NCI-H1105 (cell line): ENCODE measurements at places on chromosomes 5 and 9.

- DNase-seq: no peak
Observed at GRCh38 chr5:80140496-80140895, 105.3 kb downstream of the THBS4 start.

DNA sequence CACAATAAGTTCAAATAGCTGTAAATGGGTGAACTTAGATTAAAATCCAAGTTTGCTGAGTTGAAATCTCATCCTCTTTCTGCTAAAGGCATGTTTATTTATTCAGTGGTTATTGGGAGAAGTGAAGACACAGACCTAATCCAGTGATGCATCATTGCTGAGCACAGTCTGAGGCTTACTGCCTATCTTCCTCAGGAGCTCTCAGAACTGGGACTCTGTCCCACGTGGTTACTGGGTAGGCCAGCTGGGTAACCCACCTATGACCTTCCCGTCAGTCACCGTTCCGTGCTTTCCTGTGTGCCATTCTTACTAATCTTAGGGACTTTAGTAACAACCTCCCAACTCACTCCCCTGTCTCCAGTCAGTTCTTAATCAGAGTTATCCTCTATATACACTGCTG is 226.8 kb upstream of the ATP10B start:
- no peak for DNase-seq

DNA sequence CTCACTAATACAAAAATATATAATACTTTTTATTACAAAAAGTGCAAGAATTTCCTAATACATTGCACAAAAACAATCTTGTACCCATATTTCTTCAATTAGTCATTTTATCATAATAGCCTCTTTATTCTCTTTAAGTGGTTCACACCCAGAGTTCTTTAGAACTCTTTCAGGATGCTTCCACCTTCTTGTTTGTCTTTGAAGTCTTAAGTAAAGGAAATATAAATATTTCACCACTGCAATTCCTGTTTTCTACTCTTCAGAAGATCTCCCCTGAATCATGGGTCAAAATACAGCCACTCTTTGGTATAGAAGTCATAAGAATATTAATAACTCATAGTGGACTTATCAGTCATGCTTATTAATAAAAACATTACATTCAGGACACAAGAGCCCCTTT is 293.0 kb downstream of the ATPSCKMT start:
- DNase-seq: no peak

- no peak for DNase-seq
Observed at GRCh38 chr5:203246-203930, 12.1 kb downstream of the LRRC14B start.

DNA sequence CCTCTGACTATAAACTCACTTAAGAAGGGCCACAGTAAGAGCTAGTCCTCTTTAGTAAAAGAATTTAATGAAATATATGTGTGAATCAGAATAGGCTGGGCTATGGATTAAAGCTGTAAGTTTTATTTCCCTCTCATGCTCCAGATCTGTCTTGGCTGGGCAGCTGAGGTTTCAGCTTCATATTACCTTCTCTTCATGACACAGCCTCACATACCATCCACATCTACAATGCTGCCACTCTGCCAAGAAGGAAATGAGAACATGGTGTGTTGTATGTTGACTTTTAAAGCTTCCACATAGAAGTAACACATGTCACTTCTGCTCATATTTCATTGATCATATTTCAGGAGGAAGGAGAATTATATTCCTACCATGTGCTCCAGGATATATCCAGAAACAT is 776.0 kb upstream of the ACO1 start:
- DNase-seq: no peak

- no peak for DNase-seq
Observed at GRCh38 chr5:62341783-62342475, 35.9 kb downstream of the KIF2A start.

GRCh38 chr5:34743878-34744277 is 87.8 kb downstream of the RAI14 start:
- DNase-seq: no peak

DNA sequence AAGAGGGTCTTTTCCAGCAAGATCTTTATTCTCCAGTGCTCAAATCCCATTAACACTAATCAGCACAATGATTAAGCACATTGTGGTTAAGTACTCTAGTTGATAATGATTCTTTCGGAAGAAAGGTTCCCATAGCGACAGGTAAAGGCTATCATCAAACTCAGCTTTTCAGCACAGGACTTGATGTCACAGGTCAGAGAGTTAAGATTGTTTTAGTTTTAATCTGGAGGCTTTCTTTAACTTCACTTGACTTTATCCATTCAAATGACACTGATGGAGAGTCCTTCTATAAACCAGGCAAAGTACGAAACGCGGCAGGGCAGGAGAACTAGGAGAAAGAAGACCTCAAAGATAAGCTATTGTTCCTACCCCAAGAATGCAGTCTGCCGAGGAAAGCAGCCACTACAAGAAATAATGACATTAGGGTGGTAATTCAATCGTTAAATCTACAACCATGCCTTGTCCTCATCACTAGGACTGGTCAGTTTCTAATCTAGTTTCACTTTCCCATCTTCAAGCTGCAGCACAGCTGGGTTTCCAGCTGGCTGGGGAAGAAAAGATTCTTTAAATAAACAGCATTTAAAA is 4.6 kb downstream of the NRG2 start:
- DNase-seq: no peak

GRCh38 chr9:12185856-12186255 is 507.3 kb upstream of the TYRP1 start:
- no peak for DNase-seq

DNA sequence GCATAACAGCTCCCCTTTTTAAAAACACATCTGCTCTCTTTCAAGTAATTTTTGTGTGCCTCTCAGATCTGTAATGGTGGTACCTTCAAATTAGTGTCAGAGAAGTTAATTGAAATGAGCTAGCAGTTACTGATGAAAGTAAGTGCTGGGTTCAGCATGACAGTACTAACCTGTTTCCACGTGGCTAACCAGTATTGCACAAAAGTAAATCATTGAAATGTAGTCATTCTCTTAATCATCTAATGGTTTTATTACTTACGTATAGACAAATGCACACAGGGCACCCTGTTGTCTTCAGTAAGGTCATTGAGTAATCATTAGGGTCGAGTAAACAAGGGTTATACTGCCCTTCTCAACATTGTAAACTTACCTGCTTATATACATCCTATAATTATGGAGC is 157.8 kb upstream of the PRR16 start:
- no peak for DNase-seq

DNA sequence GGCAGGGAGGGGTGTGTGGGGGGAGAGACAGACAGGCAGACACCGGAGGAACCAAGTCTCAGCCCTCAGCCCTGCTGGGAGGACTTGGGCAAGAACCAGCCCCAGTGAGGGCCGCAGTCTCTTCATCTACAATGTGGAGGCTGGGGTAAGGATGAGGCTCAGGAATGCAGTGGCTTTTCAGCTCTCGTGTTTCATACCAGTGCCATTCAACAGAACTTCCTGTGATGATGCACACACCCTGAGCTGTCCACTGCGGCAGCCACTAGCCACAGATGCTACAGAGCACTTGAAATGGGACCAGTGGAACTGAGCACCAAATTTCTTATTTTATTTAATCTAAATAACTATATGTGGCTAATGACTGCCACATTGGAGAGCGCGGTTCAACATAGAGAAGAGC is 10.7 kb downstream of the CAMK2A start:
- DNase-seq: no peak

GRCh38 chr9:94181408-94182181 is 77.5 kb upstream of the ZNF169 start:
- no peak for DNase-seq
